ENCODE measurements at places on chromosomes 5 and 9.
A peak's percentile ranks its signal among the peaks of the same experiment; 100 is the strongest.

- DNase-seq: no peak
These were observed 91.9 kb upstream of the C9orf72 start for GRCh38 chr9:27665136-27665535.

DNA sequence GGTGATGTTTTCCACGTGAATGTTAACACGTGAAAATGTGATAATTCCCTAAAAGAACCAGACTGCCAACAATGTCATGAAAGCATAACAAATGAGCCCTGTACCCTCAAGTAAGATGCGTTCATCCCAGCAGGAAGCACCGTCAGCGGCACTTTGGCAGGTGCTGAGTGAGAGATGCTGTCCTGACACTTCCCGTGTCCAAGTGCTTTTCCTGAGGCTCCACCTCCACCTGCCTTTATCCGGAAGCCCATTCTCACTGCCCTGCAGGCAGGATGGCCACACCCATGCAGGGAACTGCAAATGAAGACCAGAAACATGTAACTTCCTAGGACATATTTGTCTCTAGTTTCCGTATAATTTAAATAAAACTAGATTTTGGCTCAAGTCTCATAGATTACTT lies 238.0 kb upstream of the IRX2 start:
- DNase-seq: no peak

- DNase-seq: no peak
These were observed 21.6 kb upstream of the CLPTM1L start for GRCh38 chr5:1366514-1366913.

- DNase-seq: no peak
These were observed 44.8 kb upstream of the CNTLN start for GRCh38 chr9:17090041-17090440.

- no peak for DNase-seq
These were observed 61.7 kb downstream of the GLRA1 start for GRCh38 chr5:151862811-151863472.

DNA sequence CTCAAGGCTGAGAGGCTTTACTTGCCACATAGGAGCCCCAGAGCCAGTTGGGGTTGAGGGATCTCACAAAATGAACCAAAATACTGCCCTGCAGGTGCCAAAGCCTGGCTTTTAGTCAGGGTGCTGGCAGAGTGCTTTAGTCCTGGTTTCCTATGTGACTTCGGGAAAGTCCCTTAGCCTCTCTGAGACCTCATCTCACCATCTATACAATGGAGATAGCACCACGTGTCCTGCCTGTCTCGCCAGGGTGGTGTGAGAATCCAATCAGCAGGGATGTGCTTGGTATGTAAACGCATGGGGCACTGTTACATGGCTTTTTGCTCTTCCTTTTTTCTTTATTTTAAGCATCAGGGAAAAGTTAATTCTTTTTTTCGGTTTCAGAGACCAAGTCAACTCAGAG lies 68.3 kb downstream of the SHB start:
- DNase-seq: no peak

- DNase-seq: no peak
These were observed 939.7 kb downstream of the NR2F1-AS1 start for GRCh38 chr5:92641031-92641962.

GRCh38 chr9:96232539-96233241 lies 69.3 kb downstream of the HSD17B3 start:
- peak; percentile 6 for DNase-seq

- DNase-seq: no peak
These were observed 3.0 kb downstream of the ZSWIM6 start for GRCh38 chr5:61334868-61335615.

- no peak for DNase-seq
These were observed 15.1 kb upstream of the CARTPT start for GRCh38 chr5:71703941-71704340.

DNA sequence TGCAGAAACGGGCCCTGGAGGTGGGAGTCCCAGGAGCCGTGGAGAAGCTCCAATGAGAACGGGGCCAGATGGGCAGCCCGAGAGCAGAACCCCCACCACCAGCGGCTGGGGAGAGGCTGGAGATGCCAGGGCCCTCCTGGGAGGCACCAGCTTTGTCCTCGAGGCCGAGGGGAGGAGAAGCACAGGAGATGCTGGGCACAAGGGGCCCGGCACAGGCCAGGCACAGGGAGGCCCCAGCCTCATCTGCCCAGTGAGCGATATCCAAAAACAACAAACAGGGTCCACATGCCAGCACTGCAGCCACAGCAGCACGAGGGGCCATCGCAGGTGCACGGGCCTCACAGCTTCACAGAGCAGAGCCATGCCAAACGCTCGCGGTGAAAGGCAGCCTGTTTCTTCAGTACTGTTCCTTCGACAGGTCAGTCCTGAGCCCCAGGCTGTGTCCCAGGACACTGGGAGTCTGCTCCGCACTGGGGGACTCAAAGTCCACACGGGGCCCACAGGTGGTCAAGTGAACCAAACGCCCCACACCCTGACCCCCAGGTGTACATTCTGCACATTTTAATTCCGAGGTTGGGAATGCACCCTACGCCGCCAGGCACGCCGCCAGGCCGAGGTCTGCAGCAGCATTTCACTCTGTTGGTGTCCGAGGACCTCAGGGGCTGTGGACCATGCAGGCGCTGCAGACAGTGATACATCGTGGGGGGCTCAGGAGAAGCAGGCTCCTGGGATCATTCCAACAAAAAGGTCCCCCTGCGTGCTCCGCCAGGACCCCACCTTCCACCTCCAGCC lies 9.5 kb downstream of the LPCAT1 start:
- no peak for DNase-seq

- DNase-seq: no peak
These were observed 166.3 kb downstream of the C5orf15 start for GRCh38 chr5:133801955-133802751.

- no peak for DNase-seq
These were observed 45.4 kb downstream of the TMEM245 start for GRCh38 chr9:109074236-109074889.

DNA sequence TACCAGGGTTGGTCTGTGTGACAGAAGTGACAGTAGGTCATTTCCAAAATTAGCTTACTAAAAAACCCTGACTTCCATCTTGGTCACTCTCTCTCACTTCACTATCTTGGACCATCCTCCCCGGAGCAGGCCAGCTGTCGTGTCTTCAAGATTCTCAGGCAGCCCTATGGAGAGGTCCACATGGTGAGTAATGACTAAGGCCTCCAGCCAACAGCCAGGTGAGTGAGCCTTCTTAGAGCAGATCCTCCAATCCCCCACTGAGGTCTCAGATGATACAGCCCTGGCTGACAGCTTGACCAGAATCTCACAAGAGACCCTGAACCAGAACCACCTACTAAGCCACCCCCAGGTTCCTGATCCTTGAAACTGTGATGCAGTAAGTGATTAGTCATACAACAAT lies 92.0 kb downstream of the DCP2 start:
- no peak for DNase-seq

DNA sequence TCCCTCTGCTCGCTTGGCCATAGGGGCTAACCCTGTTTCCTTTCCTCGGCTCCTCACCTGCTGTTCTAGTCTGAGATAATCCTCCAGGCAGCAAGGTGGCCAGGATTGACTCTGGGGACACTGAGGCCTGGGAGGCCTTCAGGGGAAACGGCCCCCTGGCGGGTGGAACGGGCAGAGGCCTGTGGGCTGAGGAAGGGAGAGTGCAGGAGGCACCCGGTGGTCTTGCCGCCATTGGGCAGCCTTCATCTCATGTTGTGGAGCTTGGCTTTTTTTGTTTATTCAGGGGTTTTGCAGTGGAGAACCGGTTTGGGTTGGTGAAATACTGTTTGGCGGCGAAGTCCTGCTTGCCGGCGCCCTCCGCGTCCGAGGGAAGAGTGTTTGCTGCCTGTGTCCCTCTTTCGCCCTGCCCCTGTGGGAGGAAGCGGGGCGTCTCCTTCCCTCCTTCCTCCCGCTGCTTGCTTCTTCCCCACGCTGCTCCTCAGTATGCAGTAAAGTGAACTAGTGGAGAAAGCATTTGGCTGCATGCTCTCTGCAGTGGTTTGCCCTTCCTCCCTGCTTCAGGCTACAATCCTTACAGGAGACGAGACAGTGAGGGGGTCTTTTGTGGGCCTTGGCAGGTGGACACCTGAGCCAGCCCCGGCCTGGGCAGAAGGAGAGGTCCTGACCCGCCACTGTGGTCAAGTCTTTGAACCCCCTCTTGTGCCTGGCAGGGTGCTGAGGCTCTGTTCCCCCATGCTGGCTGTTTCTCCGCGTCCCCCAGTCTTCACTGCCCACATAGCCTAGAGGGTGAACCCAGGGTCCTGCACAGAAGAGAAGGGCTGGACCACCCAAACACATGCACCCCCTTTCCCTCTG lies 30.8 kb upstream of the PRDM12 start:
- DNase-seq: no peak

DNA sequence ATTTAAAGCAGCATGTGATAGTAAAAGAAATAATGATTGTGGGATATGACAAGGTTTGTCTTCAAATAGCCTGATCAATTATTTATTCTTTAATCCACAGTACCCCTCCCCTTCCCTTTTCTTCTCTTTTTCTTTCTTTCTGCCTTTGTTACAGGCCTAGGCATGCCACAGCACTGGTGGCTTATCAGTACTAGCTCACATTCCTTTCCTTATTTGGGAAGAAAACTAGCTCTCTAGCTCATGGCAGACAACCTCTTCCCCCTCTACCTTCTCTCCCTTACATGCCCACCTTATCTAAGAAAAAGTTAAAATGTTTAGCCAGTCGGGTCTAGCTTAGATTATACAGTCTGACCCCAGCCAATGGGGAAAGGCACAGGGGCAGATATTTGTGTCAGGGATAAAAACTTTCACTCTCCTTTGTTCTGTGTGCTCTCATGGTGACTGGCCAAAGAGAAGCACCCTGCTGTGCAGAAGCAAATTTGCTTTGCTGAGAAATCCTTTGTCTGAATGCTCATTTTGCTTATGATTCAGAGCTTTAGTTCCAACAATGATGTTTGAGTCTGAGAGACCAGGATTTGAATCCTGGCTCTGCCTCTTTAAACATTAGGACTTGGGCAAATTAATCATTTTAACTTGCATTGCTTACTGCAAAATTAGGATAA lies 75.8 kb upstream of the CDH12 start:
- DNase-seq: no peak

GRCh38 chr5:172371684-172372083 lies 82.6 kb downstream of the SH3PXD2B start:
- no peak for DNase-seq

DNA sequence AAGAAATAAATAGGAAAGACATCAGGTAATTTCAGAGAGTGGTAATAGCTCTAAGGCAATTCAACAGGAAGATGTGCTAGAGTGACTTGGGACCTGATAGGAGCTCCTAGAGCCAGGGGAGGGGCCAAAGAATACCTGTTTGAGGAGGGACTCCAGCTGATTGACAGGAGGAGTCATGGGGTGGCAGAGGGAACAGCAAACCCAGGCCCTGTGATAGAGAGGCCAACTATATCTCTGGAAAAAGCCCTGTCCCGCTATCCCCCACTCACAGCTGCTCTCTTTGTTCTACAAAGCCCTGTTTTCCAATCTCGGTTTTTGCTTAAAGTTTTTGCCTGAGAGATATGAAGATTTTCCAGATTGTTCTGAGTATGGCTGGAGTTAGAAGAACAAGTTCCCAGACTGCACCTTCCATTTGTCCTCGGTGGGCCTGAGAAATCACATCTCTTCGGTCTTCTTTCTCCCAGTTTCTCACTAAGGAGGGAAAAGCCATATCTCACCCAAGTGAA lies 9.0 kb upstream of the NSD1 start:
- no peak for DNase-seq

DNA sequence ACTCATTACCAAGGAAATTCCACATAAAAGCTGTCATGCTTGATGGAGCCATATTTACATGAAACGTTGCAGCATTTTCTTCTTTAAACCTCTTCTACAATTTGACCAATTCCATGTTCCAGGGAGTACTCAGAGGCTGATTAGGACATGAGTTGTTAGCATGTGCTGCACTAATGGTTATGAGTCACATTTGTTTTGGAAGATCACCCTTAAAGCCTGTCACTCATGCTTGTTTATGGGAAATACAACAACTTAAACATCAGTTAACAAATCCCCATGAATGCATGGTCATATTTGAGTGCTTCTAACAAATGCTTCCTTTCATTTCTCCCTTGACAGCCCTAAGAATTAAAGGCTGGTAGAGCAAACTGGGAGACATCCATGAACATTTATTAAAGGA lies 156.1 kb downstream of the GHR start:
- DNase-seq: no peak

DNA sequence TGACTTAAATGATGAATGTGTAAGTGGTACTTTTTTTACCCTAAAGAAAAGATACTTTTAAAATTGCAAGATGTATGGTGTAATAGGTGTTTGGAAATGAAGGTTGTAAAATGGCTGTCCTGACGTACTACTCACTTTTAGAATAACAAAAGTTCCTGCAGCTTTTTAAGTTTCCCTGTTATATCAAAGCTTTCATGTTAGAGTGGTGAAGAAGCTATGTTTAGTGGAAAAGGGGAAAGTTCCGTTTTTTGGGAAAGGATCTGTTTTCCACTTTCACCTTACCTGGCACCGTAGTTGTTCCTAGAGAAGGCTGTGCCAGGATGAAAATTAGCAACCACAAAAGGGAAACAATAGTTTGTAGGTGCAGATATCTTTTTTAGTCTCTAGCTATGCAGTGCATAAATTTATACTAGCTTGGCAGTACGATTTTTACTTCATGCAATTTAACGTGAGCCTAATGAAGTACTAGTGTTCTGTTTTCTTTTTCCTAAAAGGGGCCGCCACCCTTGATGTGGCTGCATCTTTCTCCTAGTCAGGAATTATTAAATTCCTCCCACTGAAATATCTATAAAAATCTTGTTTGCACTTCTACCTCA lies 1.3 kb downstream of the TNPO1 start:
- DNase-seq: no peak

- DNase-seq: no peak
These were observed 601.5 kb downstream of the ACTL7B start for GRCh38 chr9:108254236-108254635.
